ENCODE measurements at places on chromosomes 4 and X.

DNA sequence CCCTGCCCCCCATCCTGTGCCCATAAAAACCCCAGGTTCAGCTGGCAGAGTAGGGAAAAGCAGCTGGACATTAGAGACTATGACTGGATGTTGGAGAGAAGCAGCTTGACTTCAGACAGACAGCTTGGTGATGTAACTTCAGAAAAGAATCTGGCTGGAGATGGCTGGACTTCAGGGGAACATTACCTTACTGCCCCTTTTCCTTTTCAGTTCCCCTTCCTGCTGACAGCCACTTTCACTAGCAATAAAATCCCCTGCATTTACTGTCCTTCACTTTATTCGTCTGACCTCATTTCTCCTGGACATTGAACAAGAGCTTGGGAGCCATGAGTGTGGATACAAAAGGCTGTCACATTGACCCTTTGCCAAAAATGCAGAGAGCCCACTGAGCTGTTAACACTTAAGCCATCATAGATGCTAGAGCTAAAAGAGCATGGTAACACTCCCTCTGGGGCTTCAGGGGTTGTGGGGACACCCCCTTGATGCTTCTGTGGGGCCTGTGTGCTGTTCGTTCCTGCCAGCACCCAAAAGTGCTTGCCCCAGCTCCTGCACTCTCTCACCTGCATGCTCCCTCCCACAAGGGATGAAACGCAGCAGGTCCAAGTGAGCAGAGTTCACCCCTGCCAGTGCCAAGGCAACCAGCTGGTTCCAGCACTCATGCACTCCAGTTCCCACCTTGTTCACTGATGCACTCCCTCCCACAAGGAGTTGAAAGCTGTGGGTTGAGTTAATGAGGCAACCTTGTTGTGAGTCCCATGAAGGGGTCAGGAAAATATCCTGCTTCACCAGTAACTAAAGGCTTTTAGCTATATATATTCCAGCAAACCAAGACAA, 263.8 kb upstream of the NDST3 start:
- no peak for DNase-seq

DNA sequence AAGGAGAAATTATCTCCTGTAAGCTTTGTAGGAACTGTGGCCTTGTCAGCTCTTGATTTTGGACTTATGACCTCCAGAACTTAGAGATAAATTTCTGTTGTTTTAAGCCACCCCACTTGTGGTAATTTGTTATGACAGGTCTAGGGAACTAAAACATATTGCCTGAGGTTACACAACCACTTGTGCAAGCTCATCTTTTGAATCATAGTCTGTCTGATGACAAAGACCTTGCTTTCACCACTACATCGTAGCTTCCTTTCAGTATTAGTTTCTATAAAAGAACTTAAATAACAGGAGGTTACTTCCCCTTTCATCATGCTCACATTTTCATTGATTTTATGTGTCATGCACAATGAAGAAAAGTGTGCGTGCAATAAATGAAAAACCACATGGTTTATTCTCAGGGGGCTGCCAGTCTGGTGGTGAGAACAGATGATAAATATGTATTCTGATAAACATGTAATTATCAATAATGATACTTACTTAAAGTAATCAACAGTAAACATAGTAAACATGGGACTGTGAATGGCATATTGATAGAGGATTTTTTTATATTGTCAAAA, 690.0 kb upstream of the HS3ST1 start:
- DNase-seq: no peak

- DNase-seq: peak; percentile 19
Observed at GRCh38 chr4:337932-338758, 531 bp downstream of the ZNF141 start.

- no peak for DNase-seq
Observed at GRCh38 chrX:46317163-46317562, 228.1 kb downstream of the ZNF674 start.

- peak; percentile 36 for DNase-seq
Observed at GRCh38 chrX:119617517-119618164, 11.4 kb upstream of the NKRF start.

DNA sequence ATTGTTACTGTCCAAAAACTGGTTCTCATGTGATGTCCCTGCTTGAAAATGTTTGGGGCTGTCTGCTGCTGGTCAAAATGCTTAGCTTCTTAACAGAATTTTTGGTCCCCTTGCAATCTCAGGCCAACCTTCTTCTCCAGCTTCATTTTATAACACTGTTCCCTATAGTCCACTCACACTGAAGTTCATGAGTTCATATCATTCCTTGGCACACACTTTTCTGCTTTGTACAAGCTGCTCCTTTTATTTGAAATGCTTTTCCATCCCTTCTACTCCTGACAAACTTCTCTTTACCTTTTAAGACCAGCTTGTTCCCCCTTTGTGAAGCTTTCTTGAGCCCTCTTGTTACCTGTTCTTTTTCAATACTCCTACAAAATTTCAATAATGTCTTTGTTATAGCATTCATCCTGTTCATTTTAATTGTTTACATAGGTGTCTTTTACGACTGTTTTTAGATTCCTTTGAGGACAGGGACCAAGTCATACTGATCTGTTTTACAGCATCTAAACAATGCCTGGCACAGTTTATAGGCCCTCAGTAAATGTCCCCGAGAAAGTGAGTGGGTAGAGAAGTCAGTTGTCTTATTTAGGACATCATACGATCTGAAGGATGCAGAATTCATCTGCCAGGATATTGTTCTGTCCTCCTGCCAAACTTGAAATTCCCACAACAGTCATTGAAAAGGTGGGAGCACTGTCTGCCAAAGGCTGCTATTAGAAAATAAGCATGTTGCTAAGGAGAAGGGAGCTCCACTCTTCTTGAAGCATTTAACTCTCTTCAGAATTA, 134.4 kb upstream of the BMPR1B start:
- no peak for DNase-seq

DNA sequence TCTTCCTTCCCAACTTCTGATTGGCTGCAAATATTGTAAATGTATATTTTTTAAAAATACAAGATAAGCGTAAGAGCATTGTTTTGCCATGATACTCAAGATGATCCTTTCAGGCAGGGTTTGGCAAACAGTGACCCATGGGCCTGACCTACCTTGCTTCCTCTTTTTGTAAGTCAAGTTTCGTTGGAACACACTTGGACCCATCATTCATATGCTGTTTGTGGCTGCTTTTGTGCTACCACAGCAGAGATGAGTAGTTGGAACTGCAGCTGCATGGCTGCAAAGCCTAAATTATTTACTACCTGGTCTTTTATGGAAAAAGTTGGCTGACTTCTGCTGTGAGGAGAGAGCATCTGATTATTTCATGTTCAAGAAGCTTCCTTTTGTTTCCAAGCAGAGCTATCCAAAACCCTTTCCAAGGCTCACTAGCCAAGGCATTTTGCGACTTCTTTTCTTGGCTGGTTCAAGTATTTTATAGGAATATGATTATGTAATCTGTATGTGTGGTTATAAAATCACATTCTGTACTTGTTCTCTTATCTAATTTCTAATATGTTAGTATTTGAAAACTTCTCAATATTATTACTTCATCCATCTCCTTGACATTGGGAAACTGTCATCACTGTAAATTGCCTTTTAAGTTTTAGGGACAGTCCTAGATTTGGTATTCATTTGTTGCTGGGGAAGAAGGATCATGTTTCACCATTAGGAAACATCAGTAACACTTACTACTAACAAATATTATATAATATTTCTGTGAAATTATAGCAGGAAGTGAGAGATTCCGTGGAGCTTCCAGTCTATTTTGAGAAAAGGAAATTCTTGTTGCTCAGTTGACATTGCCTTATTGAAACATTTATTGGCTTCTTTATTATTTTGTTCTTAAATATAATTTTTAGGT, 109.2 kb downstream of the ARHGAP10 start:
- DNase-seq: no peak

DNA sequence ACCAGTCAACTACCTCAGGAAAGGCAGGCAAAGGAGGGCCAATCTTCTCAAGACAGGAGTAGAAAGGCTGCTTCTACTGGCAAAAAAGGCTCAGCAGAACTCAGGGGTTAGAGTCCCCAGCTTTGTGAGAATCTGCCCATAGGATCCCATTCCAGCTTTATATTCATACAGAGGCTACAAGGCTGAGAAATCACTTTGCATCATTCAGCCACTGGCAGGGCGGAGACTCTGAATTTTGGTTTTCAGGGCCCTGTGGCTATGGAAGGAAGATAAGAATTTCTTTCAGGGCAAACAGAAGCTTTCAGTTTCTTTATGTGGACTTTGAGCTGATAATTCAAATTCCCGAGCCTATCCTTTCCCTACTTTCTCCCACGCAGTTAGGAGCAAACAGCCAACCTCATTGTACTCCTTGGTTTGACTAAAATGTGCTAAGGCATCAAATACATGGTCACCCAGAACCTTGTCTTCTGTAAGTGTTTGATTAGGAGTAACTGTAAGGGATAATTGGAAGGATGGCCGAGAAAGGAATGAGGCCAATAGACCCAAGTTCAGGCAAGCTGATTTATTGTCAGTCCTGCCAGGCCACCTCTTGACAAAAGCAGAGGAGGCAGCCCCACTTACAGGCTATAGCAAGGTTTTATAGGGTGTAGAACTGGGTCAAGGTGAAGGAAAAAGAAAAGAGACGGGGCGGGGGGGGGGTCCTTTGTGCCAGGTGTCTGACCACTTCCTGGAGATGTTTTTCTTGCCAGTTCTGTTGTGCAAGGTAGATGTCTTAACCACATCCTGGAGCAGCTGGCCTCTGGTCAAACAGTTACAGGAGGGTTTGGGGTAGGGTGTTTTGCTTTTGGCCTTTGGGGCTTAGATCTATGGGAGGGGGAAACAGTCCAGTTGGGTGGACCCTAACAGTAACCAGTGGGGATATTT, 165.3 kb upstream of the PPP1R2C start:
- DNase-seq: no peak

- DNase-seq: no peak
Observed at GRCh38 chrX:44931441-44931973, 58.5 kb downstream of the KDM6A start.

GRCh38 chrX:111445485-111445884, 33.5 kb upstream of the DCX start:
- DNase-seq: peak; percentile 23

DNA sequence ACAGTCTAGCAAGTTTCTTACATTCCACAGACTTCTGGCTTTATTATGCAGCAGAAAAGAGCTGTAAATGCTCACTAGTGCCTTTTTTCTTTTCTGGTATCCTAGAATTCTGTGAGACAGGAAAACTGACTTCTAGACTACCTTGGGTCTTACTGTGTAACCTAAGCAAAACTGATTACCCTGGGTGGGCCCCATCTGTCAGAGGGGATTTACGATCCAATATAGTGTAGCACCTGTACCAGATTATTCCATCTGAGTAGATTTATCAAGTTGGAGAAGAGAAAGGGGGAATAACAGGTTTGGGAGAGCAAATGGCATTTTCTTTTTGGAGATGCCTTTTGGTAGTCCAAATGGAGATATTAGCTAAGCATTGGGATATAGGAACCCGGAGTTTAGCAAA, 46.7 kb downstream of the FSTL5 start:
- DNase-seq: no peak

DNA sequence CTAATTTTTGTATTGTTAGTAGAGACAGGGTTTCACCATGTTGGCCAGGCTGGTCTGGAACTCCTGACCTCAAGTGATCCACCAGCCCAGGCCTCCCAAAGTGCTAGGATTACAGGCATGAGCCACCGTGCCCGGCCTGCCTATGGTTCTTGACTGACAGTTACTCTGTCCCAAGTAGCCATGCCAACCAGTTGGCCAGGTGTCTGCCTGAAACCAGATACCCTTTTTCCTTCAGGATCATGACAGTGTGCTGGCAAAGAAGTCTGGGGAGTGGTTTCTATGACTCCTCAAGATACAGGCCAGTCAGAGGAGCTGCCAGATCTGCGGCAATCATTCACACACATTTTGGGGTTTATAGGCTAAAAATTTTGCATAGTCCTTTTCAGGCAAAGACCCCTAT, 1.7 kb upstream of the LAS1L start:
- DNase-seq: no peak

GRCh38 chrX:50180073-50180940, 20.5 kb downstream of the AKAP4 start:
- DNase-seq: no peak

DNA sequence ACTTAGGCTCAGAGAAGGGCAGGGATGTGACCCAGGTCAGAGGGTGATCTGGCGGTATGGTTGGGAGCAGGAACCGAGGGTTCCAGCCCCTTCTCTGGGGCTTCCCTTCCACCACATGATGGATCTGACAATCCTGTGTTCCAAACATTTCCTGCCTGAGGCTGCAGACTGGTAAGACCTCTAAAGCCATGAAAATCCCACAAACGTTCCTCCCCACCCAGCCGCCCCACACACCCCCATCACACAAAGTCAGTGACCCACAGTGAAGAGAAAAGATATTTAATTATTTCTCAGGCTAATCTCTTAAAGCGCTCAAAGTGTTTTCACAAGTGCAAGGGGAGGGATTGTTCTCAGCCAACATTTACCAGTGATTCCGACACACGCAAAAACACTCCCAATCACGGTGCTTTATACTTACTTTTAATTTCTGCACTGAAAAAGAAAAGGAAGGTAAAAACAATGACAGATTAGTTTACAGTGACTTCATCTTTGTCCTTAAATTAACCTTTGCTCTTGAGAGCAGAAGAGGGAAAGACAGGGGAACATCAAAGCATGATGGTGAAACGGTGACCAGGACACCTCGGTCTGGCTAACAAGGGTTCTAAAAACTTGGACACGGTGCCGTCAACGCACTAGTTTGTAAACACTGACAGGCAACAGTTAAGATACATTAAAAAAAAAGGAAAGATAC, 42.4 kb downstream of the WDR1 start:
- no peak for DNase-seq

Data from GM13977 (cell line).